Subcutaneous adipose tissue (tissue), 4 donors: ENCODE measurements at places on chromosomes 2 and 18. TPM values are rescaled to one million over a fixed set of nuclear protein-coding genes. Genes with fewer than 3 reads are reported as not detected.

Gene PLEKHM3
- total RNA-seq, result 25.2 TPM

Gene EFHD1
- 6.0 TPM for total RNA-seq

Gene OXER1
- total RNA-seq, result 0.82 TPM

Gene MYO5B
- total RNA-seq, result 1.3 TPM

Gene EN1
- 2.4 TPM for total RNA-seq

Gene FBXO36
- total RNA-seq, result 1.9 TPM

Gene IL18R1
- total RNA-seq, result 23.5 TPM

Gene ERICH2
- not detected for total RNA-seq

Gene MOCOS
- total RNA-seq, result 12.8 TPM

Gene ARHGAP28
- 10.3 TPM for total RNA-seq

Gene ABHD1
- 1.5 TPM for total RNA-seq

Gene WDR33
- 42.3 TPM for total RNA-seq

Gene KCNF1
- not detected for total RNA-seq

Gene DSC3
- total RNA-seq, result 1.1 TPM

Gene SERPINB10
- not detected for total RNA-seq

Gene MOGAT1
- not detected for total RNA-seq

Gene ZSCAN30
- 20.1 TPM for total RNA-seq

Gene CXCR1
- 2.3 TPM for total RNA-seq

Gene STAT4
- total RNA-seq, result 4.4 TPM

Gene LAMA3
- total RNA-seq, result 33.1 TPM

Gene ALK
- 2.4 TPM for total RNA-seq

Gene CYP26B1
- 38.1 TPM for total RNA-seq

Gene ECEL1
- total RNA-seq, result not detected

Gene SIX2
- 3.8 TPM for total RNA-seq

Gene LIMS2
- 8.5 TPM for total RNA-seq
